ENCODE measurements at places on chromosomes 16 and 17.

DNA sequence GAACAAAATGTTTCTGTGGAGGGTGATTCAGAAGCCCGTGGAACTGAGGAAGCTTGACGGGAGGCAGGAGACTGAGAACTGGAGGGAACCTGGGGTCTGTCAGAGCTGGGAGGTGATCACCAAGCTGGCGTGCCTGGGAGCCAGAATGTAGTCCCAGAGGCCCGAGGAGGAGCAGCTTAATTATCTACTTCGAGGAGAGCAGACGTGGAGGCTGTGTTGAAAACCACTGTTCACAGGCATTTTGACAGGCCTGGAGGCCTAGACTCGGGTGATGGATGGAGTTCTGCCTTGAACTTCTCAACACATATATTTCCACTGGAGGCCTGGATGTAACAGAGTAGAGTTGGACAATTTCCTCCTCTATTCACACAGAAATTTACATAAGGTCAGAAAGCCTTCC is 177.7 kb upstream of the SALL1 start:
- no peak for DNase-seq

DNA sequence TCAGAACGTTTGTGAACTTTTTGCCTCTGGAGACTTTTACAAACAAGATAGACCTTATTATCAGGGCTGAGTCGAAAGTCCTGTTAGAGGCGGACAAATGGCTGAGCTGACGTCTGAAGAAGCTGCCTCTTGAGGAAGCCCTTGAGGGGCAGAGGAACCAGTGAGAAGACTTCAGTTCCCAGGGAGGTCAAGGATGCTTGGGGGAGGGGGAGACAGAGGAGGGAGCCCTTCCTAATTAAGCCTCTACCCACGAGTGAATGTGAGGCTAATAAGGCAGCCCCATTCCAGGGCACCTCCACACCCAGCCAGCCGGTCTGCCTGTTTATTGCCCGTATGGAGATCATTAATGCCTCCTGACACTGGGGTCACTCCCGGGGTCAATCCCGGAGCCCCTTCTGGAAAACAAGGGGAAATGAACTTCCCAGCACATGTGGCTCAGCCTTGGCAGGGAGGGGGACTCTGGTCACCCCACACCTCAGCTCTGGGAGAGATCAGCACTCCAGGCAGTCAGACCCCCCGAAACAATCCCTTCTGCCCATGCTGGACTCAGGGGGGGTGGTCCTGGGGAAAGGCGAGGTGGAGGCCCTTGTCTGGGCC is 9.2 kb upstream of the TBX4 start:
- no peak for DNase-seq

- DNase-seq: peak; percentile 97
These were observed 497 bp downstream of the SMIM5 start for GRCh38 chr17:75633486-75634375.

DNA sequence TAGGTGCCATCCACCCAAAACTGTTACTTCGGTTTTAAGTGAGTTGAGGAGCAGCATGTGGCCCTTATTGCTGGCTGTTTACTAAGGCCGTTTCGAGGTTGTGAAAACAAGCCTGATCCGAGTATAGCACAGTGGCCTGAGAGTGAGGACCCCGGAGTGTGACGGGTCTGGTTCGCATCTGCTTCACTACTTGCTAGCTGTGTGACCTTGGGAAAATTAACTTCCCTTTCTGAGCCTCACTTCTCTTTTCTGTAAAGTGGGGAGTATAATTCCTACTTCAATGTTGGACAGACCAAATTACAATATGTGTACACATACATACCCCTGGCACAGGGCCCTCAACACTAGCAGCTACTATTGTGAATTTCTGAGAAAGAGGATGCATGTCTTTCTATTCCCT is 11.7 kb upstream of the HEATR6 start:
- no peak for DNase-seq

GRCh38 chr17:14310101-14310500 is 9.2 kb downstream of the HS3ST3B1 start:
- DNase-seq: no peak

Measured in right renal pelvis (tissue), 4 donors.